ENCODE measurements at places on chromosomes 3 and 15.

GRCh38 chr15:100785181-100786138 lies 94.2 kb upstream of the ALDH1A3 start:
- DNase-seq: no peak

DNA sequence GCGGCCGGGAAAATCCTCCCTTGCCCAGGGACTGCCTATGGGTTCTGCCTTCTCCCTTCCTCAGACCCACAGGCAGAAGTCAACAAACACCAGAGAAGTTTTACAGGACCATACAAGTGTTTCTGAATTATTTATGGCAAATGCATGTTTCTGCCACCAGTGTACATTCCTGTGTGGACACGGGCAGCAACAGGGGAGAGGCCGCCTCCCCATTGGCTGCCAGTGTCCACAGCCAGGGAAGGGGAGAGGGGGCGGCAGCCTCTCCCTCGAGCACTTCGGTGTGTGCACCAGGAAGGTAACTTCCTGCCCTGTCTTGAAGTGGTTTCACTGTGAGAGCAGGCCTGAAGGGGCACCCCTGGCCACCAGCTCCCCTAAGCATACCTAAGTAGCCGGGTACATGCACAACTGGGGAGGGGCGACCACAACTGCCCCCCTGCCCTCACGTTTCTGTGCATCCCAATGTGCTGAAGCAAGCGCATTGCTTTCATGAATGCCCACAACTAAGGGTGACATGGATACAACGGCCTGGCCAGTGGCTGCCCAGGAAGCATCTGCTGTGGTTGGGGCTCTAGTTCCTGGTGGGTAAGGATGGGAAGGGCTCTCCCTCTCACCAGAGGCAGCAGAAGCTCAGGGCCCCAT lies 14.8 kb upstream of the SHISA5 start:
- no peak for DNase-seq

GRCh38 chr3:83971666-83972065 lies 987.1 kb upstream of the CADM2 start:
- no peak for DNase-seq

- DNase-seq: no peak
Observed at GRCh38 chr3:187969581-187969950, 184.4 kb upstream of the LPP start.

GRCh38 chr3:39315420-39315819 lies 14.1 kb upstream of the CCR8 start:
- no peak for DNase-seq

DNA sequence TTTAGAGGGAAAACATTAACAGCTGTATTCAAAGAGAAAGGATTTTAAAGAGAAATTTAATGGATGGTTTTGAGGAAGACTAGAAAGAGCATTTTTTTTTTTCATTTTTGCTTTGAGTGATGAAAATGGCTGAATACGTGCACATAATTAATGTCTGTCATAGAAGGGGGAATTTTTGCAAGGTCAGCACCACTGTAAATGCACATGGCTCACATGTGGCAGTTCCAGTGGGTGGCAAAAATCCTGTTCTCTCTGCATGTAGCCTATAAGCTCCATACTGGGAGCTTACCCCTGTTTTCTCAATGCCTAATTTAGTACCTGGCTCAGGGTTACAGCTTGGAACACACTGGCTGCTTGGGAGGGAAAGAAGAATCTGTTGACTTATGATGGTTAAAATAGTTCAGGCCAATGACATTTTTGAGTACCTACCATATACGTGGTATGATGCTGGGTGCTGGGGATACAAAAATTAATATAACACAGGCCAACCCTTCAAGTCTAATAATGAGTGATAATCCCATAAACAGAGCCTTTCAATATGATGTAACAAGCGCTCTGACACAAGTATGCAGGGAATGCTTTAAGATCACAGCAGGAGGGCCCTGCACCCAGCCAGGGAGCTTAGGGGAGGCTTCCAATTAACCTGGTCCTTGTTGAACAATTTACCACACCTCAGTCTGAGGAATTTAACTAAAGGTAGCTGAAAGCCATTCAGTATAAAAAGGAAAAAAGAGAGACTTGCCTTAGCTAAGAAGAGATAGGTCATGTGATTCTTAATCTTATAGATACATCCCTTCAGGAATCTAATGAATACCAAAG lies 33.0 kb downstream of the HSPBAP1 start:
- no peak for DNase-seq

DNA sequence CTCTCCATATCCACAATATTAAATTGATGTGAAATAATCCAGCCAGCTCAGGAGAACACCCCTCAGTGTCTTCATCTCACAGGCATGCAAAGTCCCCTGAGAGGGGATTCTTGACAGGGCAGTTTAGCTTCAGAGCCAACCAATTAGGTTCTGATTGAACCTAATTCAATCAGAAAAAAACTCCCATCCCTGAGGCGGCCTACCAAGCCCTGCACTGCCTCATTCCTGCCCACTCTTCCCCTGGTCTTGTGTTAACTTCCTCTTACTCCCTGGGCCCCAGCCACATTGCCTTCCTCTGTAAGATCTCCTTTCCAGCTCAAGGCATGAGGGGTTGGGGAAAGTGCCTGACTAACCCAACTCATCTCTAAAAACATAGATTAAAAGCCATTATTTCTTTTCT lies 46.1 kb downstream of the FRMD4B start:
- DNase-seq: no peak

GRCh38 chr15:34854232-34854631 lies 58.9 kb upstream of the ACTC1 start:
- DNase-seq: no peak

GRCh38 chr3:195823280-195823679 lies 11.6 kb upstream of the MUC4 start:
- DNase-seq: no peak

GRCh38 chr15:87623832-87624231 lies 632.7 kb downstream of the NTRK3 start:
- DNase-seq: no peak

DNA sequence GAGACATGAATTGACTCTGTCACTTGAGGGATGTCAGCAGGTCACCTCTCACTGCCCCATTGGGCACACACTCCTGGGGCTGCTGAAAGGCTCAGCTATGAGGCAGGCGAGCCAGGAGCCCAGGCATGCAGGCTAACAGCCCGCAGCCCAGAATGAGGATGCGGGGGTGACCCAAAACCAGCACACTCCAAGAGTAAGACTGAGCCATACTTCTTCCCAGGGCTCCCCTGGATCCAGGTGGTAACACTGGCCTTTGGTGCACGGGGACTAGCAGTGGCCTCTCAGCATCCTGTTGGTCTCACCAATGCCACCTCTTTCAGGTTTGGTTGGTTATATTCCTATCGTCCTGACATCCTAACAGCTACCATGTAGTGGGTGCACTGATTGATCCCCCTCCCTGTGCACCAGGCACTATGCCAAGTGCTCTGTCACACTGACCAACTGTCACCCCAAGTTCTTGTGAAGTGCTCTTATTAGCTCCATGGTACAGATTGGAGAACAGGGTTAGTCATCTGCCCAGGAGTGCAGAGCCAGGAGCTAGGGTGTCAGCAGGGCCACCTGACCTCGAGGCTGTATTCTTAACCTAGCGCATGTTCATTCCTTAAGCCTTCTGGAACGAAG lies 24.8 kb upstream of the SPTBN5 start:
- DNase-seq: no peak

DNA sequence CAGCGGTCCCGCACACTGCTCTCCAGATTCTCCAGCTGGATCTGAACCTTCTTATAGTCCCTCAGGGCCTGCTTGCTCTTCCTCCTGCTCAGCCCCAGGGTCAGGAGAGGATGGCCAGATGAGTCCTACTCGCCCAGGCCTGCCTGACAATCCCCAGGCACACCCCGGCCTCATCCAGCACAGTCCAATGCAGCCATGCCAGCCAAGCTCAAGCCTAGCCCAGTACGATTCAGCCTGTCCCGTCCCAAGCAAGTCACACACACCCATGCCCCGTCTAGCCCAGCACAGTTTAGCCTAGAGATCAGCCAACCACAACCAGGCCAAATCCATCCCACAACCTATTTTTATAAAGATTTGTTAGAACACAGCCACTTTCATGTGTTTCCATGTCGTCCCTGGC lies 16.8 kb downstream of the PLXNB1 start:
- no peak for DNase-seq
